ENCODE measurements at places on chromosomes 7 and 10.

GRCh38 chr7:100568896-100569844, 4.5 kb downstream of the SAP25 start:
- no peak for DNase-seq

- DNase-seq, result no peak
Observed at GRCh38 chr10:110803239-110803749, 68.4 kb upstream of the PDCD4 start.

- DNase-seq, result no peak
Observed at GRCh38 chr7:117230276-117231046, 92.4 kb downstream of the WNT2 start.

GRCh38 chr10:83433705-83434104, 705.6 kb upstream of the GHITM start:
- no peak for DNase-seq

DNA sequence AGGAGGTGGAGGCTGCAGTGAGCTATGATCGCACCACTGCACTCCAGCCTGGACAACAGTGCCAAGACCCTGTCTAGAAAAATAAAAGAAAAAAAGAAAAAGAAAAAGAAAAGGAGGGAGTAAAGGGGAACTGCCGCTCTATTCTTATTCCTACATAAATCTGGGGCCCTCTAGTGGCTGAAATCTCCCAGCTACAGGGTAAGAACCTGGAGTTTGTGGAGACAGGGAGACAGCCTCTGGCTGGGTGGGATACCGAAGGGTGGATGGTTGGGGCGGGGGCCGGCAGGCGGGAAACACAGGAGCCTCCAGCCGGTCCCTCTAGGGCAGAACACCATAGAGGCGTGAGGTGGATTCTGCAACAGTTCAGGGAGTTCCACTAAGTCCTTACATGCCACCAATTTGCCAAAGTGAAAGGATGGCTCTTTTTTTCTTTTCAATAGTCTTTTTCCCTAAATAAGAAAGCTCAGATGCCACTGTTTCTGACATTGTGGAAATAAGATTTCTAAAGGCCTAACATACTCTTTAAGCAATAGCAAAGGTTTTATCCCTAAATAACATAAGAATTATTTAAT, 117.3 kb downstream of the SVIL start:
- DNase-seq, result no peak

GRCh38 chr7:154183482-154183881, 131.3 kb downstream of the DPP6 start:
- DNase-seq, result no peak

- no peak for DNase-seq
Observed at GRCh38 chr7:47407136-47407535, 174.8 kb downstream of the TNS3 start.

GRCh38 chr7:7970237-7970530, 1.6 kb downstream of the GLCCI1 start:
- DNase-seq, result peak; percentile 48

- no peak for DNase-seq
Observed at GRCh38 chr7:131826960-131827359, 270.5 kb upstream of the PODXL start.

Data from DMS79 (cell line).